ENCODE measurements at places on chromosomes 1 and 21.

GRCh38 chr1:9340864-9341263 is 48.2 kb downstream of the SPSB1 start:
- DNase-seq = no peak

DNA sequence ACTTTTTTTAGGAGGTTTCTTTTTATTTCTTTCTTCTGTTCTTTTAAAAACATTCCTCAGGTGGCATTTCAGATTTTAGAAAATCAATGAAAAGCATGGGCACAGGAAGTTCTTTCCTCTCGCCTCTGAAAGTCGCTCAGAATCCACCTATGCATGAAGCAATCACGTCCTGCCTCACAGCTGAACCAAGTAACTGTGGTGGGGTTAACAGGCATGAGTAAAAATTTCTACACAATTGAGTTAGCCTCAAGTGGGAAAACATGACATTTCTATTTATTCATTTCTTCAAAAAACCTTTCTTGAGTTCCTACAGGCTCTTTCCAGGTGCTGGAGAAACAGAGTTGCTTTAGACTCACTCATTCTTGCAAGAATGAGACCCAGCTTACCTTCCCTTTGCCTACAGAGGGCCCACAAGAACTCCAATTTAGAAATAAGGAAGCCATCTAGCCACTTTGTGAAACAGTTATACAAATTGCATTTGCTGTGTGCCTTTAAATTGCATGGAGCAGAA is 508.9 kb upstream of the PKN2 start:
- no peak for DNase-seq

GRCh38 chr21:35231090-35231489 is 182.0 kb upstream of the RUNX1 start:
- no peak for DNase-seq

DNA sequence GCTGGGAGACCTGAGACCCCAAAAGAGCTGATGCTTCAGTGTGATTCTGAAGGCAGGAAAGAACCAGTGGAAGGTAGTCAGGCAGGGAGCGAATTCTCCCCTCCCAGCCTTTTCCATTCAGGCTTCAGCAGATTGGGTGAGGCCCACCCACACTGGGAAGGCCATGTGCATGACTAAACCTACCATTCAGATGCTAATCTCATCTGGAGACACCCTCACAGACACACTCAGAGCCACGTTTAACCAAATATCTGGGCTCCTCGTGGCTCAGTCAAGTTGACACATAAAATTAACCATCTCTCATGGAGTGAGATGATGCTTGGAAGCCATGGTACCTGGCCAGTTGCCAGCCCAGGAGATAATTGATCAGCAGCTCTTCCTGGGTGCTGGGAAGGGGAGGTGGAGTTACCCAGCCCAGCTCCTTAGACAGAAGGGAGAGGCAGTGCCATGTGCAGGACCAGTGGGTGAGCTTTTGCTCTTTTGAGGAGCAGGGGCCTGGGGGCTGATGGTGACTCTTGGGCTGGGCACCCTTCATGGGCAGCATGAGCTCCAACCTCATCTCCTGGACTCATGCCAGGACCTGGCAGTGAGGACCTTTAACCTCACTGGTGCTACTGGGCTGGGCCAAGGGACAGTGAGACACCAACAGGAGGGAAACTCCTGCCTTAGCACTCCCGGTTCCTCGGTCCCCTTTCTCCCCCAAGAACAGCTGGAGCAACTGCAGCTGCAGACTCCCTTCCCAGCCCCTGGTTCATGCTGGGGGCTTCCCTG is 89.0 kb upstream of the ACTL8 start:
- no peak for DNase-seq

DNA sequence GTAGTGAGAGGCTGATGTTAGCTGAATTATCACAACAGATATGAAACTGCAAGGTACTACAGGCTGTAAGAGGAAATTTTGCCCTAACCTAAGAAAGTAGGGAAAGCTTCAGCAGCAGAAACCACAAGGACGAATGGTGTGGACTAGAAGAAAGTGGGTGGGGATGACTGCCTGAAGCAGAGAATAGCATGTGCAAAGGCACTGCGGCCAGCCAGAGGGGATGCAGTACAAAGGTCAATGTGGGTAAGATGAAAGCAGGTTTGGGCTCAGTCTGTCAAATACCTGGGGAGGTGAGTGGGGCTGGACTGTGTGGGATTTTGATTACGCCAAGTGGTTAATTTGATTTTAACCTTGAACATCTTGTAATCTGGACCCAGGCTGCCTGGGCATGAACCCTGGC is 199.3 kb upstream of the GALNT2 start:
- DNase-seq = no peak

DNA sequence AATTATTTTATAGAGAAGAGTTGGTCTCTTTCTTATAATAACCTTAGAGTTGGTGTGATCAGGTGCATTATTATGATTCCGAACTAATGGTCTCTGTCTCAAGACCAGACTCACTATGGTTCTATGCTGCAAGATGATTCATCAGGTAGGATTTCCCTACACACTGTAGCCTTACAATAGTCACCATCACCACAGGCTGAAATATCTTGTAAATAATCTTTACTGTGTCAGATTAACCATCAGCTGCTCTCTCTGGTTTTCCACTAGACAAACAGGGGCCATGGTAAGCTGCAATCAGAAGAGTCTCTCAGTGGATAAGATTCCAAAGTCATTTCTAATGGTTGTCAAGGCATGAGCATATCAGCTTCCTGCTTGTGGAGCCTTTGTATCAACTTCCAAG is 4.4 kb upstream of the GBP4 start:
- no peak for DNase-seq

GRCh38 chr1:115262886-115263285 is 75.2 kb downstream of the NGF start:
- no peak for DNase-seq

- peak; percentile 60 for DNase-seq
Measured at GRCh38 chr1:3174487-3175247, 105.7 kb downstream of the PRDM16 start.

DNA sequence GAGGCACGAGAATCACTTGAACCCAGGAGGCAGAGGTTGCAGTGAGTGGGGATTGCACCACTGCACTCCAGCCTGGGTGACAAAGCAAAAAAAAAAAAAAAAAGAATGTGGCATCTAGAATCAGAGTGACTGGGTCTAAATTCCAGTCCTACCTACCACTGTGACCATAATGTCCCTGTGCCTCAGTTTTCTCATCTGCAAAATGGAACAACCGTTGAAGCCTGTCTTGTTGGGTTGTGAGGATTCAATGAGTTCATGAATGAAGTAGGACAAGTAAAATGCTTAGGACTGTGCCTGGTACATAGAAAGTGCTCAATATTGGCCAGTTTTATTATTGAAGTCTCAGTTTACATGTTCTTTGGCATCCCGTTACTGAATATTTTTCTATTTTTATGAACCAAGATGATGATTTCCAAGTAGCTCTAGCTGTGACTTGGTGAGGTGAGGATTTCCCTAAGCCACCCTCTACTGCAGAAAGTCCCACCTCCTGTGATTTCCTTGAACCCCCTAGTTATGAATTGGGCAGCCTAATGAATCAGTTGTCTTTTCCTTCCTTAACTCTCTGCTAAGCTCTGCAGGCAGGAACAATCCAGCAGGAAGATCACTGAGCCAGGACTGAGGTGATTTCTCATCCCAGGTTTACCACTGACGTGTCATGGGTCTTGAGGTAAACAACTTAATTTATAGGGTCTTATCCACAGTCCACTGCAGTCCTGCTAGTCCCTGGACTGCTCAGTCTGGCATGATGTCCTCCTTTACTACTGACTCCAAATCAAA is 18.9 kb upstream of the MEAF6 start:
- peak; percentile 20 for DNase-seq

- no peak for DNase-seq
Measured at GRCh38 chr21:39216290-39216689, 33.0 kb upstream of the PSMG1 start.

DNA sequence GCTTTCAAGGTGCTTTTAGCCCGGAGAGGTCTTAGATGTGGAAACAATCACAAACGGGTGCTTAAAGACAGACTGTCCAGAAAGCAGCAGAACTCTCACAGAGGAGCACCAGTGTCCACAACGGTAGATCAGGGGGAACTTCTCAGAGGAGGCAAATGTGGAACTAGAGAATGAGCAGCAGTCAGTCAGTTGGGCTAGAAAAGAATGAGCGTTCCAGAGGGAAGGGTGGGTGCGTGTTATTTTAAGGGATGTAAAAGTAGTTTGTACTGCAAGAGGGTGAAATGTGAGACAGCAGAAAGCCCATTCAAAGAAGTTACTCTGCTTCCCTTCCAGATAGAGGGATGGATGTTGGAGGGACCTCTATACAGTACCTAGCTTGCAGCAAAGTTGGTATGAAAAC is 30.9 kb downstream of the RGS5 start:
- no peak for DNase-seq

DNA sequence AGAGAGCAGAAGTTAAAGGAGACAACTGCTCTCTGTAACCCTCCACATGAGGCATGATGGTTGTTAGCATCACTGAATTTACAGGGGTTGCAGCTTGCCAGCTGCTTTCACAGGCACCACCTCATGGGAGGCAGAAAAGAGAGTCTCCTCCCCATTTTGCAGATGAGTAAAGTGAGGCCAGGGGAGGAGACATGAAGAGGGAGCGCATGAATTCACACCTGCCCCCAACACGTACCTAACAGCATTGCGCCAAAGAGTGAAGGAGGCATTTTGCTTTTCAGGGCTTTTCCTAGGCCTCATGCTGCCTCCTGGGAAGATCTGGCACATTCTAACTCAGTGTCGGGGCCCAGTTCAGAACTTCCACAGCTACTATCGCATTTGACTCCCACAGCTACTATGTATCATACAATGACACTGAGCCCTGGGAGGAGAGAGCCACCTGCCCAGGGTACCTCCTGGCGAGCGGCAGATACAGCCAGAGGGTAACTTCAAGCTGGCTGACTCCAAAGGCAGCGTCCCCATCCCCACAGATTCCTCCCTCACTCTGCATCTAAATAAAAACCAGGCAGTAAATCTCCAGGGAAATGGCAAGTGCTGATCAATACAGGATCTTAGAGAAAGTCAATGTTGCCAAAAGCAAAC is 34.0 kb downstream of the GLIS1 start:
- DNase-seq = no peak

DNA sequence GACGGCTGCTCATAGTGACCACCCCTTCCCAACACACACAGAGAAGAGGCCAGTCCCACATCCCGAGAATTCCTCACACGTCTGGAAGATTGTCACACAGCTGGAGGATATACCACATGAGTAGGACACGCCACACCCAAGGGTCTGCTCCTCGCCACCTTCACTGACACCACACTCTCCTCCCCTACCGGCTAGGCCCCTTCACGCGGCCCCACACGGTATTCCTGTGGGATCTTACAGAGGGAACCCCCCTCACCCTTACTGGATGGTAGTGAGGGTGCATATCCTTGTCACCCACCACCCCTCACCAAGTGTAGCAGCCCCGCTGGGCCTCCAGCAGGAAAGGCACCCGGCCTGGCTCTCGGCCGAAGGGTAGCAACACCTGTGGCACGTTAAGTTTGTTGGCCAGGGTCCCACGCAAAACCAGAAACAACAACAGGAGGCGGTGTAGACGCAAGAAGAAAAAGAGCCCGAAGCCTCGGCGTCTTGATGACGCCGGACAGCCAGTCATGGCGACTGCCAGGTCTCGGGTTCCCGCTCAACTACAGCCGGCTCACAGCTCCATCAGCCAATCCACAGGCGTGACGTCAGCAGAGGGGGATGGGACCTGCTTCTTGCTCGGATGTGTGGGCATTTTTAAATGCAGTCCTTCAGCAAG is at the start of gene NUP210L:
Gene NUP210L, minus strand, starts transcription at position 540 of the 658 bp plus-strand sequence.
- no peak for DNase-seq

DNA sequence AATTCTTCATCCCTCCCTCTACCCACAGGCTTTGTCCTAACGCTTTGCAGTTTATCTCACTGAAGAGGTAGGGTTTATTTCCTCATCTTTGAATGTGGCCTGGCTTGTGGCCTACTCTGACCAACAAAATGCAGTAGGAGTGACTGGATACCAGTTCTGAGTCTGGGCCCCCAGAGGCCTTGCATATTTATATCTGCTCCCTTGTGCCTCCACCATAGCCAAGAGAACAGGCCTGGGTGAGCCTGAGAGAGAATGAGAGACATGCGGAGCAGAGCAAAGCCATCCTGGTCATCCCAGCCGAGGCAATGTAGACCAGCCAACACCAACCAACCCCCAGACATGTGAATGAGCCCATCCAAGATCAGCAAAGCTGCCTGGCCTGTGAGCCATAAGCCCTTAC is 30.3 kb downstream of the SMIM12 start:
- DNase-seq = no peak

DNA sequence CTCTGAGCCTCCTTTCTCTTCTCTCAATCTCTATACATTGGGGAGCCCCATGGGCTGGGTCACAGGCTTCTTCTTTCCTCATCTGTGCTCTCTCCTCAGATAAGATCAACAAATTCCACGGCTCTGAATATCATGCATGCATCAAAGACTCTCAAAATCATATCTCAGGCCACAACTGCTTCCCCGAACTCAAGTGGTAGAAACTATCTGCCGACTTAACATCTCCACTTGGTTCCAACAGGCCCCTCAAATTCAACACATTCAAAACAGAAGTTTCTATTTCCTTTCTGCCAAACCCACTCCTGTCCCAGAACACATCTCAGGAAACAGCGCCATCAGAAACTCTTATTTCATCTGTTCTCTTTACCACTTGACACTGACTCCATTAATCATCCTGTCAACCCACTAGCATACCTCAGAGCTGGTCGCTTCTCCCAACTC is 16.7 kb downstream of the DDX59 start:
- DNase-seq = no peak

DNA sequence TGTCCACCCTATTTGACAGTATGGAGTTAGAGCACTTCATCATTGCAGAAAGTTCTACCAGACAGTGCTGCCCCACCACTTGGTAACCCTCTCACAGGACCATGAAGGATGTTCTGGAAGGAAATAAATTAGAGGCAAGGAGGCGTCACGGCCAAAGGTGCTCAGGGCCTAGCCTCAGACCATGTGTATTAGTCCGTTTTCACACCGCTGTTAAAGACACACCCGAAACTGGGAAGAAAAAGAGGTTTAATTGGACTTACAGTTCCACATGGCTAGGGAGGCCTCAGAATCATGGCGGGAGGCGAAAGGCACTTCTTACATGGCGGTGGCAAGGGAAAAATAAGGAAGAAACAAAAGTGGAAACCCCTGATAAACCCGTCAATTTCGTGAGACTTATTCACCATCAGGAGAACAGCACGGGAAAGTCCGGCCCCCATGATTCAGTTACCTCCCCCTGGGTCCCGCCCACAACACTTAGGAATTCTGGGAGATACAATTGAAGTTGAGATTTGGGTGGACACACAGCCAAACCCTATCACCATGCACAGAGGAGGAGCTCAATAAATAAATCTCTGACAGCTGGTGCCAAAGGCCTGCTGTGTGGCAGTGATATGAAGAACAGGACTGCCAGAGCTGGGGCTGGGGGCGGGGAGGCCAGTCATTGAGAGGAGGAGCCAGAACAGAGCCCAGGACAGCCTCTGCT is 75.8 kb downstream of the FHAD1 start:
- DNase-seq = no peak

DNA sequence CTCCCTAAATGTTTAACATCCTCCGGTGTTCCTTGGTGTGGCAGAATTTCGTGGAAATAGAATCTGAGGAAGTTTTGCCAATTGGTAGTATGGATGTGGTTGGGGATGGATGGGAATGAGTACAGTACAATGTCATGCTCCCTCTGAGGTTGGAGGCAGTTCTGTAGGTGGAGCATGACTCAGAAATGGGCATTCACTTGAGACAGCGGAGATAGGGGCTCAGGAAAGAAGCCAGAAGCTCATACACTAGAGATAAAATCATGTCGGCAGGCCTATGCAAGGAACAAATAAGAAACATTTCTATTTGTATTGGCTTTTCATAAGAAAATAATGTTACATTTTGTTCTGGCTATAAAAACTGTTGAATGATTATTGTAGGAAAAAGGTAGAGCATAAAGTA is 196.0 kb downstream of the URB2 start:
- no peak for DNase-seq

GRCh38 chr1:36199934-36200741 is 24.1 kb upstream of the THRAP3 start:
- DNase-seq = no peak
